LoVo (cell line): ENCODE measurements at places on chromosomes 2 and 18.

DNA sequence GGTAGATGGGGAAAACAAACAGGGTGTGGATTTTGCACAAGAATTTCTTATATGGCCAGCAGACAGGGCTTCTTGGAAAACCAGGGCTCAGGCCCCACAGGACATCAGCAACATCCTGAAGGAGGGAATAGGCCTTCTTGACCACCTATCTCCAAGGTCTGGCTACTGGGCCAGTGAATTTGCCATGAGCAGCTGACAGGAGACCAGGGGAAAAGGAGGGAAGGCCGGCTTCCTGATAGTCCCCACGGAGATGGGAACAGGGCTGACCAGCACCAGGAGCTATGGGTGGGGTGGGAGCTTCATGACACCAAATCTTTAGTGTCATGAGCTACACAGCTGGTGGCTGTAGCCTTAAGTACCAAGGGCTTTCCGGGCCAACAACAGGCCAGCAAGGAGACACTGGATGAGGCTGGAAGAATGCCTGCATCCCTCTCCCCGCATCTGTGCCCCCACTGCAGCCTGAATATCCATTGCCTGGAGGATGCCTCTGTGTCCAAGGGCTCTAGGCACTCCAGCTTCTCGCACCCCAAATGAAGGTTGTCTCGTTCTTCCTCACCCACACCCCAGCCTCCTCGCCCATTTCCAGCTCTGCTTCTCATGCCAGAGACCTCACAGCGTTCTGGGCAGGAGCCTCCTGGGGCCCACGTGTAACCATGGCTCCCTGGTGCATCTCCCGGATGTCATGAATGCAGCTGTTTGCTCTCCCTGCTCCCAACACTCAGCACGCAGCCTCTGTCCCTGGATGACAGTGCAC, 74.8 kb downstream of the EMX1 start:
- DNase-seq: no peak

GRCh38 chr2:121194626-121195025, 90.4 kb downstream of the TFCP2L1 start:
- DNase-seq: no peak

DNA sequence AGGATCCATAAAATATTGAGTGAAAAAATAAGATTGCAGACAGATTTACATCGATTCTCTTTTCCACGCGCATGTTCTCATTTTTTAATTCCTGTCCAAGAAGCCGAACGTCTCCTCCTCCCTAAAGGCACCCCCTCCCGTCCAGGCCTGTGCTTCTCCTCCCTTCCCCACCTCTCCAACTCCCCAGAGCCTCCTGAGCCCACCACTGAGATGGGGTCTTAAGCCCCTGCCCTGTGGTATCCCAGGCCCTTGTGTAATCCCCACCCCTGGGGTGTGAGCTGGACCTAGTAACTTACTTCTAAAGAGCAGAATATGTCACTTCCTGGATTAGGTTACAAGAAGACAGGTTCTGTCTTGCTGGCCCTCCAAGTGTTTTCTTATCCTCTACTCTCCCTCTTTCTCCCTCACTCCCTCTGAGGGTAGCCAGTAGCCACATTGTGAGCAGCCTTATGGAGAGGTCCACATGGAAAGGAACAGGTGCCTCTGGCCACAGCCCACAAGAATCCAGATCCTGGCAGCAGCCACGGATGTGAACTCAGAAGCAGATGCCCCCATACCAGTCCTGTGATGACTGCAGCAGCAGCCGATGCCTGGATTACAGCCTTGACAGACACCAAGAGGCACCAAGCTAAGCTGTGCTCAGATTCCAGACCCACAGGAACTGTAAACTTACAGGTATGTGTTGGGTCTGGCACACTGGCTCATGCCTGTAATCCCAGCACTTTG, 39.6 kb upstream of the OTOS start:
- no peak for DNase-seq

GRCh38 chr2:181241797-181242196, 215.4 kb upstream of the ITGA4 start:
- DNase-seq: no peak

GRCh38 chr2:140804700-140805260, 1326.0 kb downstream of the LRP1B start:
- DNase-seq: no peak

DNA sequence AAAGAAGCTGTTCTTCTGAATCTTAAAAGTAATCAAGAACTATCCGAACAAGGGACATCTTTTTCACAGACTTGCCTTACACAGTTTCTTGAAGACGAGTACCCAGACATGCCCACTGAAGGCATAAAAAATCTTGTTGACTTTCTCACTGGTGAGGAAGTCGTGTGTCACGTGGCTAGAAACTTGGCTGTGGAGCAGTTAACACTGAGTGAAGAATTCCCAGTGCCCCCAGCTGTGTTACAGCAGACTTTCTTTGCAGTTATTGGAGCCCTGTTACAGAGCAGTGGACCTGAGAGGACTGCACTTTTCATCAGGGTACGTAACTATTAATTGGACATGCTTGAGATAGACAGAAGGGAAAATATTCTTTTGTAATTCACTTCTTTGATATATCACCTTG, 2.4 kb downstream of the MRPL44 start:
- no peak for DNase-seq

- peak; percentile 11 for DNase-seq
Measured at GRCh38 chr2:42238644-42239288, 69.6 kb downstream of the EML4 start.

DNA sequence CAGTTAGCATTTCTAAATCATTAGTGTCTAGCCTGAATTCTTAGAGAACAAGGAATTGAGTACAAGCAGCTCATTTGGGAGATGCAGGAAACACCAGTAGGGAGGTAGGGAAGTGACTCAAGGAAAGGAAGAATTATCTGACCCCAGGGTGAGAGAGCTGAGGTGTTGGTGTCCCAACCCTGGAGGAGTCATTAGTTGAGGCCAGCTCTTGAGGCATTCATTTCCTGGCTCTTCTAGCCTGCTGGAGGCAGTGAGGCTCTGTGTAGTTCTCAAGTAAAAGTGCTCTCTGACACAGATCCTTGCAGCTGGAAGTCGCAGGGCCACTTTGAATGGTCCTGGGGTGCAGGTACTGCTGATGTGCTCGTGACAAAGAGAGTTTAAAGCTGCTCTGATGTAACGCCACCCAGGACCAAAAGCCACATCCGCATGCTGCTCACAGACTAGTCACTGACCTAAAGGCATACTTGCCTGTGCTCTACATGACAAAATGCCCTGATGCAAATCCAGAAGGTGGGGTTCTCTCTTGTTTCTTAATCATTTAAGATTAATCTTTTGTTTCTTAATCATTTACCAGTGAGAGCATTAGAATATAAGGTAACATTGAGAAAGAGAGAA, 299.5 kb upstream of the LYPD1 start:
- DNase-seq: no peak

DNA sequence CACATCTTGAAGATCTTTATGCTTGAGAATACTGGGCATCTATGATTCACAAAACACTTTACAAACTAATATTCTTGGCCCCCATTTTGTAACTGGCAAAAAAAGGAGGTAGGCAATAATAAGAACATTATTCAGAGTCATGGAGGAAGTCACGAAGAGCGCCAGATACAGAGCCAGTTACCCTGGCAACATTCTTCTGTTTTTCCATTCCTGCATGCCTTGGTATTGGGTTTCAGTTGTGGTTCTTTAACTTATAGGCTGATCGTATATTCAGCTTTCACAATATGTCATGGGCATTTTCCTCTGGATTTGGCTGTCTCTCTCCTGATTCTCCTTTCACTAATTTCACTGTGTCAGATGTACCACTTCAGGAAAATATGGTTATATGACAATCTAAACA, 234.7 kb downstream of the HRH4 start:
- no peak for DNase-seq

- DNase-seq: no peak
Measured at GRCh38 chr2:146496248-146496647, 1348.6 kb upstream of the ACVR2A start.

- no peak for DNase-seq
Measured at GRCh38 chr2:433216-433615, 145.3 kb upstream of the ALKAL2 start.

GRCh38 chr2:72980535-72981217, 63.4 kb downstream of the EMX1 start:
- no peak for DNase-seq

DNA sequence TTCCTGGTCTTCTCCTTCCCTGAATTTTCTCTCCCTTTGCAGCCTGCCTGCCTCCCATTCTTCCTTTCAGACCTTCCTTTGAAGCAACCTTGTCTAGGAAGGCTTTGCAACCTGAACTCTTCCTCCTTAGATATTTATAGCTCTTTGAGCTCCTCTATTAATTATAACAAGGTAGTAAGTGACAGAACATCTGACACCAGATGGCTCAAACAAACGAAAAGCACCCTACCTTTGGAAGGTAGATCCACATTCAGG, 57.2 kb upstream of the SLC1A4 start:
- DNase-seq: no peak

DNA sequence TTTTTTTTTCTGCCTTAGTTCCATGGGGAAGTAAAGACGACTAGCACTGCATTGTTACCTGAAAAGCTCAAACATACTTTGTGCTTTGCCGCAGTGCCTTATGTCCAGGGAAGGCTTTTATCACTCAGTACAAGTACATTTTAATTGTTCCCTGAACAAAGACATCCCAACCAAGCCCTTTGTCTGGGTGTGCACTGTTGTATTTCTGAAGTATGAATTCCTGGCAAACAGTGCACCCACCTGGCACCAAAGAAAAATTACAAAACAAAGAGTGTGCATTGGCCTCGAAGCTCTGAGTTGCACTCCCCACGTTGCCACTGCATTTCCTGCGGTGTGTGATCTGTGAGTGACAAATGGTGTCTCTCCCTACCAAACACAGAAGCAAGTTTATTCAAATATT, 858.5 kb upstream of the PIK3C3 start:
- DNase-seq: no peak

GRCh38 chr18:41134426-41134825, 820.6 kb upstream of the PIK3C3 start:
- no peak for DNase-seq

DNA sequence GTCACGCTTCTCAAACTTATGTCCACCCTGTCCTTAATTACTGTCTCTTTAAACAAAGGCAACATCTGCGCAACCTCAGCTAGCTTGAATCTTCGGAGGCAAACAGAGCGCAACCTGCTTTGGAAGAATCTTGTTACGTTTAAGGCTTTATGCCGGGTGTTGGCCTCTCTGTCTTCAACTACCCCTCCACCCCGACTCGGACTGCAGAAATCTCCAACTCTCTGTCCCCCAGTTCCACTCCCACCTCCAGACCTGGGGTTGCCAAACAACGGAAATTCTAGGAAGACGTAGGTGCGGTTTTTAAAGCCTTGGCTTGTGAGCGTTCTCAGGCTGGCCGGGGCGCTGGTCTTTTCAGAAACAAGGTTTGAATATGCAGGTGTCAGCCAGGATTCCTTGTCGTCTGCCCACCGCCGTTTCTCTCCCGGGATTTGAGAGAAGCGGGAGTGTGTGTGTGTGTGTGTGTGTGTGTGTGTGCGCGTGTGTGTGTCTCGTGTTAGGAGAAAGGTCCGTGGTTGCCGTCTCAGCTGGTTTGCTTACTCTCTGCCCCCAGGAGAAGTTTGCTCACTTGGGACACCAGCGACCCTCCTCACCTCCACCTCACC, 1.1 kb upstream of the ONECUT2 start:
- peak; percentile 11 for DNase-seq

DNA sequence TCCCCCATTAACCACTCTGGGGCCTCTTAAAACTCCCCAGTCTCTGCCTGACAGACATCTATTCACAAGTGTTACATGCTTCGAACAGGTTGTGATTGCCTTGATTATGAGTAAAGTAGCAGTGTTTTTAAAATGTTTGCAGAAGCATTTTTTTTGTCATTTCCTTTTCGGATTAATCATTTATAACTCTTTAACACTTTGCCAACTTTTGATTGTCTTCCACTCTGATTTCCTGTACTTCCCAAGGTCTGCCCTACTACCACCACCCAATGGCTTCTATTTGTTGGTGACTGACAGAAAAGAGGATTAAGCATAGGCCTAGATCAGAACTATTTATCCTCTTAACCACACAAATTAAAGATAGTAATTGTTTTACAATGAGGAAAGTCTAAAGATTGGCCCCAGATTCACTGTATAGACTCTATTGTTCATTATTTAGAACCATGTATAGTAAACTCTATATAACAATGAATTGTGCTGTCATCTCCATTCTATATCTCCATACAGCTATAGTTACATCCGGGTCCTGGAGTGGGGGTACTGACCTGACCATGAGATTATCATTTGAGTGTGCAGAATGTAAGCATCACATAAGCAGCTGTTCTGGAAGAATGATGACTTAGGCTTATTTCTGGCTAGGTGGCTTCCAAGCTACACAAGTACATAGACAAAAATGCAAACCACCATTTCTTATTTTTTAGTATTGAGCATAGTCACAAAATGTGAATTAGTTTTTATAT, 110.3 kb upstream of the RBMS1 start:
- no peak for DNase-seq

GRCh38 chr2:29902356-29902755, 19.0 kb downstream of the ALK start:
- no peak for DNase-seq

GRCh38 chr2:72849138-72849462, 23.3 kb upstream of the EXOC6B start:
- DNase-seq: no peak

- DNase-seq: peak; percentile 7
Measured at GRCh38 chr18:74171910-74172606, 23.7 kb downstream of the TIMM21 start.

DNA sequence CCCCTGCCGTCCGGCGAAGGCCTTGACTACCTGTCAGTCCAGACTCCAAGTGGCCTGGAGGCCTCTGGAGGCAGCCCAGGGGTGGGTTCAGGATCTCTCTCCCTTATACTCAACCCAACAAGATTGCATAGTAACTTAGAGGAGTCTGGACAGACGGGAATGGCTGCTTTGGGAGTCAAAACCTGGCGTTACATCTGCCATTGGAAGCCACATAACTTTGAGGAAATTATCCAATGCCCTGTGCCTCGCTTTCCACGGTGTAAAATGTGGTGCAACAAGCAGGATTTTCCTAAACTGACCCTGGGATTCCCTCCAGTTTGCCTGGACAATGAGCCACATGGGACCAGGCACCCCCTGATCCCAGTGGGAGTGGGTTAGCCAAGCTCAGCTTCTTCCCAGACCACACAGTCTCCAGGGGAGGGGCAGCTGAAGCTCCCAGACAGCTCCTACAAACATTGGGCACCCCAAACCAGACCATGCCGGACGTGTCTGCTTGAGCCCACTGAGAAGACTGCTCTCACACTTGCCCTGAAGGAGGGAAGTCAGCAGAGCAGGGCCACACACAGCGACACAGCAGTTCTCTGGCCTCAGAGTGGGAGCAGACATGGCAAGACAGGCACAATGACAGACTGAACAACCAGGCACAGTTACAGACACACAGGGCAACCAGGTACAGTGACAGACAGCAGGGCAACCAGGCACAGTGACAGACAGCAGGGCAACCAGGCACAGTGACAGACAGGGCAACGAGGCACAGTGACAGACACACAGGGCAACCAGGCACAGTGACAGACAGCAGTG, 65.6 kb upstream of the RAB6C start:
- no peak for DNase-seq

DNA sequence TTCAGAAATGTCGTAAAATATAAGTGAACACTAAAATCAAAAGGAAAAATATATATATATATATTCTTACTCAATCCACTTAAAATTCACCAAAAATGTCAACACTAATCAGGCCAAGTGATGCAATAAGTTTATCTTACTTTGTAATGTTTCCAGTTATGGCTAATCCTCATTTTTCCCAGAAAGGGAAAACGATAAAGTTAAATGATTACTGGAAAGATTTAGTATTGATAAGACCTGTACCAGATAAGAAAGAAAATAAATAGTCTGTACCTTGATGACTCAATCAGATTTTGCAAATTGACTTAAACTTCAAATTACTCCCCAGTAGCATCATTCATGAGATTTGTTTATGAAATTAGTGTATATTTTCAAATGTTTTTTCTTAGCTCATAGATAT, 407.0 kb downstream of the LRP1B start:
- no peak for DNase-seq

GRCh38 chr2:54575379-54575888, 119.3 kb downstream of the SPTBN1 start:
- DNase-seq: no peak
